ENCODE measurements at places on chromosomes 1 and 21.
A peak's percentile ranks its signal among the peaks of the same experiment; 100 is the strongest.

DNA sequence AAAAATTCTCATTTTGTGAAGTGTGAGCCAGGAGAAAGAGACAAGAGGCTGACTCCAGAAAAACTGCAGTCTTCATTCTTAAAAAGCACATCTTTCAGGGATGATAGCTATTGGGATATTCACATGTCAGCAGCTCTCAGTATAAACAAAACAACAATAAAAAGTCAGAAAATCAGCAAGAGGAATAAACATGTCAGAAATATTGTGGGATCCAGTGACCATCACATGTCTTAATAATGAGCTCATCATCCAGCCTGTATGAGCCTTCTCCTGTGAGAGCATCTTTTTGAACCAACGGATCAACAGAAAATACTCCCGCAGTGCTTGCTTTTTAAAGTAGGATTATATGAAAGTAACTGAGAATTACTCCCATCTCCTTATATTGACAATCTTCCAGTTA lies 241.6 kb downstream of the SMYD3 start:
- no peak for DNase-seq

DNA sequence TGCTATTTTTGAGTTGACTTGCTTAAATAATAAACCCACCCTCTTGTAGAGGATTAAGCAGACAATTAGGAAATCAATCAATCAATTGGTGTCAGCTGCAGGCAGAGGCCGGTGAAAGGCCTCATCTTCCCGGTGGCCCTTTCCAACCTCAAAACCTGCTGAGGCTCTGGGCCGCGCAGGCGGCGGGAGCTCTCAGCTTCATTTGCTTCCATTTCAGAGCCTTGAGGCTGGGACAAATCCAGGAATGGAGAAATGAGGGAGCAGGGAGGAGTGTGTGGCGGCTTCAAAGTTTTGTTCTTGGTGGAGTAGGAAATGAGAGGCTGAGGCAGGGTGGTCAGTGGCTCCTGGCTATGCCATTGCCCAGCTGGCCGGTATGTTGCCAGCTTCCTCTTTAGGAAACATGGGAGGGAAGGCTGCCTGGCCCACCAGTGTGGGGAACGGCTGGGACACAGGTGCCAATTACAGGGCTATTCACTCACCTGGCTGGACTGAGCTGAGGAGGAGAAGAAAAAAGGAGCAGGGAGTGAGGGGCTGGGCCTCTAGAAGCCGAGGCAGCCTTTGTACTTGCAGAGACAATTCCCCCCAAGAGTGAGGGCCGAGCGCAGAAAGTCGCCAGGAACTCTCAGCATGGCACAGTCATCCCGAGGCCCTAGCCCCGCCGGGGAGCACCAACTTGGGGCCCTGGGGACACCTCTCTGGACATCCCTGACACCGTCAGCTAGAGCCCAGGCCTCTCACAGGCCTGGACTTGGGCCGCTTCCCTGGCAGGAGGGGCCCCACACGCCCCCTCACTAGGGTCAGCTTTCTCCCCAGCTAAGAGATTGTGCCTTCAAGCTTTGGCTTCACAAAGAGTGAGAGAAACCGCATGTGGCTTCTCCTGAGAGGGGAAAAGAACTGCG lies 4.4 kb downstream of the POU3F1 start:
- no peak for DNase-seq

GRCh38 chr1:70499695-70500094 lies 88.6 kb downstream of the CTH start:
- DNase-seq, result peak; percentile 38

DNA sequence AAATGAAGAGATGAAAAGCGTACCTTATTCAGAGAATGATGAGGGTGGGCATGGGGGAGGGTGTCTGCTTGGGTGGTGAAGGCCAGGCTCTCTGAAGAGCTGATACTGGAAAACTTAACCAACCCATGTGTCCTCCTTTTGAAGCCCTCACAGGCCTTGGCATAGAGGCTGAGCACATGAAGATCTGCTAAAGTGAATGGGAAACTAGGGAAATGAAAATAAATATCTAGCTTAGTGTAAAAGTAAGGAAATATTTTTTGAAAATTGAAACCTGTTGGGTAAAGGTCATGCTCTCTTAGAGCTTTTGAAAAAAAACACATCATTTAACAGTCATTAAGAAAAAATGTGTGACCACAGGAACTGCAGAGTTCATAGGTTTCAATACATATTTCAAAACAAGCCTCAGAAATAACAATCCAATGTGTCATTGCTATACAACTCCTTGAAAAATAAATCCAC lies 40.5 kb upstream of the RALGPS2 start:
- peak; percentile 84 for DNase-seq

DNA sequence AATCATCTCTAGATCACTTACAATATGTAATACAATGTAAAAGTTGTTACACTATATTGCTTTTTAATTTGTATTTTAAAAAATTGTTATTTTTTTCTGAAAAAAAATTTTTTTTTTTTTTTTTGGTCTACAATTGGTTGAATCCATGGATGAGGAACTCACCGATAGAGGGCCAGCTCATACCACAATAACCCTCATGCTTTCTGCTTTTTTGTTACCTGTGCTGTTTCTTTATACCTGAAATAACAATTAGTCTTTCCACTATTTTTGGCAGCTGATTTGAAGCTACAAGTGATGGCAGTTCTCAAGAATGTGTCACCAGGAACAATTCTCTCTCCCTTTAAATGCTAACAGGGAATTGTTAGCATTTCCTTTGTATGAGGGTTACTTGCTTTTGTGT lies 12.0 kb downstream of the SMG7 start:
- no peak for DNase-seq

DNA sequence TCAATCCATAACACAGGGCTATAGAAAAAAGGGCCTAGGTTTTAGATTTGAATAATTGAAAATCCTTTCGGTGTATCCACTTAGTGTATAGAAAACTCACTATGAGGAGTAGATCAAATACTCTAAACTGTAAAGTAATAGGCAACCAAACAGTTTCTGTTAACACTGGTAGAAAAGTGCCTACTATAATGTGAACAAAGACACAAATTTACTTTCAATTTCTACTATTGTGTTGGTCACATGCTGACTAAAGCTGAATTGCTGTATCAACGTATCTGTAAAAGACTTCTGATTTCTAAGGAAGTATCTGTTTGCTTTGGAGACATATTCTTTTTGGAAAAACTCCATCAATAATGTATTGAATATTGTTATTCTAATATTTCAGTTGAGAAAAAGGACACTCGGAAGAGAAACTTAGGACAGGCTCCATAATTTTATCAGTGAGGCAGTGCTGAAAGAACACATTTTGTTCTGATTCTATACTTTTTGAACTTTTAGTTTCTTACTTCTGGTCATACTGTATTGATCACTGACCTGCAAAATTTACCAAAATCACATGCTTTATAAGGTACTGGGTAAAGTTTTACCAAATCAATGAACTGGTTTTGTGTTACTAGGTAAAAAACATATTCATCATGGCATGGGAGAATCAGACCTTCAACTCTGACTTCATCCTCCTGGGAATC lies at the start of gene OR2M5:
Gene OR2M5, plus strand, starts transcription at position 636 of the 686 bp plus-strand sequence. Its CDS starts 0 bp downstream, at position 636.
- no peak for DNase-seq

DNA sequence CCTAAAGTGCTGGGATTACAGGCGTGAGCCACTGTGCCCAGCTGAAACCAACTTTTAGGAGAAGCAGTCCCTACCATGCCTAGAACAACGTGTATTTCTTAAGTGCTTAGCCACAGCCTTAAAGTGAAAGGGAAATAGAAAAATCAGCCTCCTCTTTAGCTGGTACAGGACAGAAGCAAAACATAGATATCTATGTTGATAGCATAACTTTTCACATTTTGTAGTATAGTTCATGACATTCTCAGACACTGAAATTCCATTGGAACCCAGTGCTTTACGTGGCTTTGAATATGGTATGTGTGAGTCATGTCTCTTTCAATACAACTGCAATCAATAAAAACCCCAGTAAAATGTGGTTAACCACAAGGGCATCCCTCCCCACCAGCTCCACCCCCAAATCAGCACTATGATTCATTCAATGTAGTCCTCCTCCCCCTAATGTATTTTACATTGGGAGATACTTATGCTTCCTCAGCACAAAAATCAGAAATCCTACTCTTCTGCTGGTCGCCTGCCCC lies 32.1 kb downstream of the TGFB2 start:
- peak; percentile 95 for DNase-seq

- no peak for DNase-seq
Observed at GRCh38 chr21:27149034-27149433, 182.1 kb upstream of the ADAMTS5 start.

GRCh38 chr1:36306210-36306901 lies at the start of gene SH3D21:
Gene SH3D21 (plus strand): TSS chr1:36306368. CDS start chr1:36306421, 53 bp downstream.
- peak; percentile 69 for DNase-seq

DNA sequence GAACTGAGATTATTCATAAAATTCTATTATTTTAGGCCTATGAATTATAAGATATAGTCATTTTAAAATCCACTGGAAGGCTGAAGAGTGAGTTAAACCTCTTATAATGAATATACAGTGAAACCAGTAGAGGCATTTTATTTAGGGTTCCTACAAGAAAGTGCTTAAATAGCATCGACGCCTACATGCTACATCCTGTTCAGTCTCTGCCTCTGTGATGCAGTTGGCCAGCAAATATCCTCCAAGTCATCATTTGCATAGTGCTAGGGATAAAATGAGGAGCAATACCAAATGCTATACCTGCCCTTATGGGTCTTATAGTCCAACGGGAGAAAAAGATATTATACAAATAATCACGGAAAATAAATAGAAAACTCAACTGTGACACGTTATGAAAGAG lies 59.6 kb downstream of the EDEM3 start:
- DNase-seq, result no peak

GRCh38 chr1:55204997-55205396 lies 10.2 kb downstream of the USP24 start:
- DNase-seq, result no peak
